ENCODE measurements at places on chromosomes 1 and 21.

- DNase-seq = no peak
These were observed 56.9 kb downstream of the CD34 start for GRCh38 chr1:207854001-207854400.

DNA sequence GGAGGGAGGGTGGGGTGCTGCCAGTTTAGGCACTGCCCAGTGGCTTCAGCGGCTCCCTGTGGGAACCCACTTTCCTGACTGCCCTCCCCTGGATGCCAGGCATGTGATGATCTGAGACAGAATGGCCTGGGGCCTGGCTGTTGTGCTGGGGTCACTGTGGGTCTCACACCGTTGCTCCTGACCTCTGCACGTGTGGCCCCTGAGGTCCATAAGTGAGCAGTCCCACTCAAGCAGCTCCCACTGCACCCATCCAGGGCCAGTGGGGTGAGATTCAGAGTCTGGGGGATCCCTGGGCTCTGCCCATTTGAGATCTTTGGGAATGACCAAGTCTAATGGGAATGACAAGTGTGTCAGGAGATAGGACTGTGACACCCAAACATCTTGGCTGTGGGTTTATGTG, 18.0 kb downstream of the PODN start:
- no peak for DNase-seq

DNA sequence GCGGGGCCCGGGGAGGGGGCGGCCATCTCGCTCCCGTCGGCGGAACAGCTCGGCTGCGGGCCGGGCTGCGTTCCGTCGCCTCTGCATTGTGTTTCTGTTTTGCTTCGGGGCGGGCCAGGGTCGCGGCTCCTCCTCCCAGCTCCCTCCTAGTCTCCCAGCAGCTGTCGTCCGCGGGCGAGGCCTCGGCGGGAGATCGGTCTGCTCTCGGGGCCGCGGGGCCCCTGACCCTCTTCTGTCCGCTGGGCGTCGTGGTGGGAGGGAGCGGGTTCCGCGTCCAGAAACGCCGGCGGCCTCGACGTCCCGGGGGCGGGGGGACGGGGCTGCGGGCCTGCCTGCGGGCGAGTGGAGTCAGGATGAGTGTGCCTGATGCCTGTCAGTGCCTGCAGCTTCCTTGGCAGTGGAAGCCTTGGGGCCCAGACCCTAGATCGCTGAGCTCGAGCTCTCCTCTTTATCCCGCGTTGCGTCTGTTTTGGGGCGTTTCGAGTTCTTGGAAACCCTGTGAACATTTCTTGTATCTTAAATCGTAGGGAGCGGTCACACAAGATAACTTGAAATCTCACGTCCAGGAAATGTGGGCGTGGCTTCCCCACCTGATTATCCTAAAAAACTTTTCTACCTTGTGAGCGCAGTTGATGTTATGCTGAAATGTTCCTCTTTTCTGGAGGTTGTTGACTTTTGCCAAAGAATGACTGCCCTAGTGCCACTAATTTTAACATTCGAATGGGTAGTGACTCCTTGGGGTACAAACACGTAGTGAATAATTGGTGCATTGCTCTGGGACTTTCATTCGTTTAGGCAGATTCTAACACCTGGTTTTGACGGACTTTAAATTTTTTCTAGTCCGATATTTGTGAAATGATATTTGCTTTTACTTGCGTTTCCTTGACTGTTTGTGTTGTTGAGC, 676 bp downstream of the MORC3 start:
- DNase-seq = no peak

- no peak for DNase-seq
These were observed 321.2 kb downstream of the HLX start for GRCh38 chr1:221200464-221200863.

- DNase-seq = no peak
These were observed 104.1 kb downstream of the SIK1 start for GRCh38 chr21:43322805-43323204.

DNA sequence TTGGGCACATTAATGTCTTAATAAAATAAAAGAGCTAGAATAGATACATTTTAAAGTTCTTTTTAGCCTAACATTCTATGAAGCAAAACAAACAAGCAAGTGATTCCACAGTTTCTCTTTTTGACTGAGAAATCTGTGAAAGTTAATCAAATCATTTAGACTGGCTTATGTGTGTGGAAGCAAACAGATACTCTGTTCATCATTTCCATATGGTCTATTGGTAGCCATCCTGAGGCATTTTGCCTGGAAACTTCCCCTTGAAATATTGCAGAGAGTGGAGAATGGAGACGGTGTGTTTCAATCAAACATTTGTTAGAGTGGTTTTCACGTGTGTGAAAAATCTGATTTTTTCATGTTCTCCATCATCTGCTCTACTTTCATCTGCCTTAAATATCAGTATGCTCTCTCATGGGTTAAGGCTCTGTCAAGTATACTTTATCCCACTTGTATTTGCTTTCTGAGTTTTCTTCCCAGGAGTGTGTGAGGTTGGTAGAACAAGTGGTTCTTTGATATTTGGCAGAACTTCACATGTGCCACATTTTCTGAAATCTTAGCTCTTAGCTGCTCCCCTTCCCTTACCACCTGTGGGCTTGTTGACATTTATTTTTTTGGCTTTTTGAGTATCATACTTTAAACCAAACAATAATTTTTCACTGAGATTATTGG, 139.1 kb upstream of the PTGFR start:
- DNase-seq = no peak

GRCh38 chr1:32180186-32181060, 948 bp downstream of the TXLNA start:
- peak; percentile 56 for DNase-seq

GRCh38 chr1:107480548-107481415, 339.9 kb downstream of the NTNG1 start:
- peak; percentile 2 for DNase-seq

- no peak for DNase-seq
These were observed 33.4 kb downstream of the MEGF6 start for GRCh38 chr1:3577711-3578432.

DNA sequence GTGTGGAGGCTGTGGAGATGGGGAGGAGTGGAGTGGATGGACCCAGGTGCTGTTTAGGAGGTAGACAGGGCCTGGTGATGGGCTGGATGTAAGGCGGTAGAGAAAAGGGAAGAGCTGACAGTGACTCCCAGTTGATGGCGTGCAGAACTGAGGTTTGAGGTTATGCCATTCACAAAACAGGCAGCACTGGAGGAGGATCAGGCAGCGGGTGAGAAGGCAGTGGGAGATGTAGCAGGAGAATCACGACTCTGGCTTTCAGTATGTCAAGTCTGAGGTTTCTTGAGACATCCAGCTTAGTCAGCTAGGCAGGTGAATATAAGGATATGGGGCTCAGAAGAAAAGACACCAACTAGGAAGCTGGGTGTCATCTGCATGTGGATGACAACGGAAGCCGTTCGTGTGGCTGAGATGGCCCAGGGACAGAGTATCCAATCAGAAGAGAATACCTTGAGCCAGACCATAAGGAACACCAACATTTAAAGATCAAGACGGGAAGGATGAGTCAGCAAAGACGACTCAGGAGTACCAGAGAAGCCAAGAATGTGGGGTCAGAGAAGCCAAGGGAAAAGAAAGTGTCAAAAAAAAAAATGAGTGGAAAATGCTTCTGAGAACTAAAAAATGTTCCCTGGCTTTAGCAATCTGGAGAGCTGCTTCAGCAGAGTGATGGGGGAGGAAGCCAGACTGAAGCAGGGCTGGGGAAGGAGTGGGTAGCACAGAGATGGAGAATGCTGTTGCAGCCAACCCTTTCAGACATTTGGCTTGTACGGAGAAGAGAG, 15.2 kb downstream of the LRRN2 start:
- DNase-seq = no peak

GRCh38 chr1:151146072-151146411, 389 bp downstream of the SEMA6C start:
- DNase-seq = no peak

DNA sequence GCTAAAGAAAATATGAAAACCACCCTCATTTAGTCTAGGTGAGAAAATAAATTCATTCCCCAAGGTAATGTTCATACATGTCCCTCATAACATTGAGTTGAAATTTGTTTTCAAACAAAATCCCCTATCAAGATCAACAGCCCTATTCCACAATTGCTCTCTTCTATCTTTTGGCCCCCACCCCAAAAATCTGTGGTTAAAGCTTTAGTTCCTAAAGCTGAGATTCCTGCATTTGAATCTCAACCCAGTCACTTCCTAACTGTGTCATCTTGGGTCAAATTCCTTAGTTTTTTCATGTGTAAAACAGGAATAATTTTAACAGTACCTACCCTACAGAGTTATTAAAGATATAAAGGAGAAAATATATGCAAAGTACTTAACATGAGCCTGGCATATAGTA, 22.0 kb downstream of the KIAA0319L start:
- no peak for DNase-seq

DNA sequence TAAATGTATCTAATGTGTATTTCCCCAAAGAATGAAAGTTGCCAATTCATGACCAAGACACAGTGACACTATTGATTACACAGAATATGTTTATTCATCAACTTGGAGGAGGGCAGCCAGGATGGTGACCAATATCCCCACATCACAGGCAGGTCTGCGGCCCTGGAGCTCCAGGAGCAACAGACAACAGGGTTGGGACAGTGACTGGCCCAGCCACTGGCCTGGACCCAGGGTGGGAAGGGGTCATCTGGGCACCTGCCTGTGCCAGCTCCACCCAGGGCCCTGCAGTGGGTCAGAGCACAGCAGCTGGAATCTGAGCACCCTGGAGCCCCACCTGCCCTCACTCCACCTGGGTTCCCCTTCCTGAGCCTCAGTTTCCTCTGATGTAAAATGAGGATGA, 466.1 kb downstream of the MATN1 start:
- no peak for DNase-seq

All from nephron progenitor cell (in vitro differentiated cells).